Sigmoid colon (tissue), 7 donors: ENCODE measurements at places on chromosomes 1 and 21.

- no peak overlapping the region for H3K27ac ChIP-seq
- no peak for DNase-seq
- no peaks in the 10 kb centered on the region for H3K4me1 ChIP-seq
- H3K4me3 ChIP-seq = no peak overlapping the region
- peaks cover 9% of the 10 kb centered on the region for H3K27me3 ChIP-seq
Measured at GRCh38 chr1:2449636-2450454, 26.2 kb upstream of the PLCH2 start.

DNA sequence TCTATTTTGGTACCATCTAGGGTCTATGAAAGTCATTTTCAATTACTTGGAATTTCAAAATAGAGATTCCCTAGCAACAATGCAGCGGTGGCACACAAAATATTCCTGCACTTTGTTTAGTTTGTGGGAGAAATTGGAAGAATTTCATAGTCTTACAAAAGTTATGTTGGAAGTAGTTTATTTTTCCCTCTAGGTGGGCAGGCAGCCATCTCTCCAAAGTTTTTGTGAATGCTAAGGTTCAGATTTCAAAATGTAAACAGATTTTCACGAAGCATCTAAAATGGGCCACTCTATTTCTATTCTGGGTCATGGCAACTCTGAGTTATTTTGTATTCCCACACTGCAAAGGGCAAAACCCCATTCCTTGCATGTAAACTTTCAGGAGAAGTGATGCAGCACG is 8.0 kb downstream of the SMCP start:
- H3K27ac ChIP-seq = no peak overlapping the region
- no peaks in the 10 kb centered on the region for H3K36me3 ChIP-seq
- H3K27me3 ChIP-seq = no peaks in the 10 kb centered on the region
- DNase-seq = no peak

DNA sequence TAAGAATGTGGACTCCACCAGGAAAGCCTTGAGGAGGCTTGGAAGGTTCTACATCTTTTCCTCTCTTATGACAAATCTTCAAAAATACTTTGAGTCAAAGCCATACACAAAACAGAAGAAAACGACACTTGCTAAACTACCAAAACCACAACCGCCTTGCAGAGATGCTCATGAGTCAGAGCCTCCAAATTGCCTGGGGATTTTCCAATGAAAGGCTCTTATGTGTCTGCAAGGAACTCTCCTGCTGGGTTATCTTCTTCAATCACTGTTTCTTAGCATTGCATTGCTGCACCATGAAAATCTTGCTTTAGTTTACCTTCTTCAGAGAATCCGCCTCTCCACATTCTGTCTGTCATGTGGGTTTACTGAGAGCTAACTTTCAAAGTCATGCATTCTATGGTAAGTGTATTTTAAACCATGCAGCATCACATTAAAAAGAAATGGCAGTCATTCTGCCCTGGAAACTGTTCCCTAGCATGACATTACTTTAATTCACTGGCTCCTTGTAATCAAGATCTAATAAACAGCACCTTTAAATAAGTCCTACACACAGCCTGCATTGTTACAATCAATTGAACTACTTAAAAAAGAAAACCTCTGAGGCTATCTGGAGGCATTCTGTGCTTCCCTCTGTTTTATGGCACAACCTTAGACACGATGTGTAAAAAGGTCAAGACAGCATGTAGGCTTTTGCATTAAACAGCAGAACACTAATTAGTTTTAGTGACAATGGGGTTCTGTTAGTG is 210.0 kb upstream of the FOXD3 start:
- no peaks in the 10 kb centered on the region for H3K36me3 ChIP-seq
- DNase-seq = no peak
- no peak overlapping the region for H3K4me3 ChIP-seq
- no peaks in the 10 kb centered on the region for H3K27me3 ChIP-seq
- no peaks in the 10 kb centered on the region for H3K4me1 ChIP-seq

- H3K27me3 ChIP-seq = no peaks in the 10 kb centered on the region
- H3K27ac ChIP-seq = no peak overlapping the region
- no peaks in the 10 kb centered on the region for H3K36me3 ChIP-seq
- DNase-seq = no peak
Measured at GRCh38 chr1:41533731-41534080, 49.2 kb upstream of the EDN2 start.

DNA sequence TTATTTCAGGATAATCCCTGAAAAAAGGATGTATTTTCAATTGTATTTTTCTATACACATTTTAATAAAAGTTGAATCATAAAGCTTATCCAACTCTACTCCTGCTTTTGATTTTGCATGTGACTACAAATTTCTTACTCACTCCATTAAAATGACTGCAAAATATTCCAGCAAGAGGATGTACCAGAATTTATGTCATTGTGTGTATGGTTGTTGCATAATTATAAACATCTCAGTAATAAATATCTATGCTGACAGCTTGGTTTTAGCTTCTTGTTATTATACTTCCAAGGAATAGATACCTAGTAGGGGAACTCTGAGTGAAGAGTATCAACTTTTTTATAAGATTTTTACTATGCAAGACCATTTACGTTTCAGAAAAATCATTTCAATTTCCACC is 463.2 kb upstream of the RUNX1 start:
- H3K36me3 ChIP-seq = no peaks in the 10 kb centered on the region
- H3K27ac ChIP-seq = no peak overlapping the region
- H3K27me3 ChIP-seq = peaks cover 3% of the 10 kb centered on the region
- H3K4me1 ChIP-seq = no peaks in the 10 kb centered on the region
- H3K4me3 ChIP-seq = no peak overlapping the region

DNA sequence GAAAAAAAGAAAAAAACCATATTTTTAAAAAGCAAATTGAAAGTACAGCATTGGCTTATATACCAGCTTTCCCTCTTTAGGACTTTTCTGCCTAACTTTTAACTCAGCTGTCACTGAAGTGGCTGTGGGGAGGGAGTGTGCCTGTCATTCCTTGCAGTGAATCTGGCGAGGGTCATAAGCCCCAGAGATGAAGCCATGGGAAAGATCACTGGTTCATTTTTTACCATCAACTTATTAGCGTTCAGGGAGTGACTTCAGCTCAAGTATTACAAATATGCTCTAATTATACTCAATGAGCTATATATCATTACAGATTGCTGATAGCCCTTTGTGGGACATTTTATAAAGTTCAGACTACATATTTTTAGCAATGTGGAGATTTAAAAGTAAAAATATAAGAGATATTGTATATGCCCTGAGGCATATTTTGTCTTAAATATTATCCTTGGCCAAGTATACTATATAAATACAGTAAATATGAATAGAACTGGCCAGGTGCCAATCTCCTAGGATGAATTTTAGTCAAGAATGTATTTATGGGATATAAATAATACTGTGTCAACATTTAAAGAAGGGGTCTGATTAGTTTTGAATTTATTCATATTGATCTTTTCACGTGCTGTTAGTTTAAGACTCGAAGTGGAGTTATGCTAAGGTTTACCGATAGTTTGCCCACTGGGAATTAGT is 4.4 kb downstream of the TGFB2 start:
- no peak overlapping the region for H3K4me3 ChIP-seq

DNA sequence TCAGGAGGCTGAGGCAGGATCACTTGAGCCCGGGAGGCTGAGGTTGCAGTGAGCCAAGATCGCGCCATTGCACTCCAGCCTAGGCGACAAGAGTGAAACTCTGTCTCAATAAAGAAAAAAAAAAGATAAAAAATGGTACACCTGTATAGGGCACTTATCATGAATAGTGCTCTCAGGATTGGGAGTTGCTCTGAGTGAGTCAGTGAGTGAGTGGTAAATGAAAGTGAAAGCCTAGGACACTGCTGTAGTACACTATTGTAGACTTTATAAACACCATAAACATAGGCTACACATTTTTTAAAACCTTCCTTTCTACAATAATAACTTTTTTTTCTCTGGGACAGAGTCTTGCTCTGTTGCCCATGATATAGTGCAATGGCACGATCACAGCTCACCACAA is 16.8 kb downstream of the PHTF1 start:
- DNase-seq = no peak
- peaks cover under 1% of the 10 kb centered on the region for H3K4me1 ChIP-seq
- no peak overlapping the region for H3K27ac ChIP-seq
- H3K36me3 ChIP-seq = no peaks in the 10 kb centered on the region

DNA sequence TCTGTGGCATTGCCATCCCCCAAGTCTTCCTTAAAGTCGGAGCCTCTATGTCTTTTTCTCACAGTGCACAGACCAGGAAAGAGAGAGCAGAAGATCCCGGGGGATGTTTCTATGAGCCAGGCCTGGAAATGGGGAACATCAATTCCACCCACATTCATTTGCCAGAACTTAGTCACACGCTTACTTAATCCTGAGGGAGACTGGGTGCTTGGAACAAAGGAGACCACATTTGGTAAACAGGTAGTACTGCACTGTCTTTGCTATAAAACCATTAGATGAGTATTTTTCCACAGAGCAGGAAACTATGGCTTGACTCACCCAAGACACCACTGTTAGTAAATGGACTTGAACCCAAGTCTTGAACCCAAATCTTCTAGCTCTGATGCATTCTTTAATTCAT is 60.7 kb upstream of the CTTNBP2NL start:
- H3K36me3 ChIP-seq = no peaks in the 10 kb centered on the region
- H3K27me3 ChIP-seq = no peaks in the 10 kb centered on the region
- H3K4me1 ChIP-seq = no peaks in the 10 kb centered on the region

DNA sequence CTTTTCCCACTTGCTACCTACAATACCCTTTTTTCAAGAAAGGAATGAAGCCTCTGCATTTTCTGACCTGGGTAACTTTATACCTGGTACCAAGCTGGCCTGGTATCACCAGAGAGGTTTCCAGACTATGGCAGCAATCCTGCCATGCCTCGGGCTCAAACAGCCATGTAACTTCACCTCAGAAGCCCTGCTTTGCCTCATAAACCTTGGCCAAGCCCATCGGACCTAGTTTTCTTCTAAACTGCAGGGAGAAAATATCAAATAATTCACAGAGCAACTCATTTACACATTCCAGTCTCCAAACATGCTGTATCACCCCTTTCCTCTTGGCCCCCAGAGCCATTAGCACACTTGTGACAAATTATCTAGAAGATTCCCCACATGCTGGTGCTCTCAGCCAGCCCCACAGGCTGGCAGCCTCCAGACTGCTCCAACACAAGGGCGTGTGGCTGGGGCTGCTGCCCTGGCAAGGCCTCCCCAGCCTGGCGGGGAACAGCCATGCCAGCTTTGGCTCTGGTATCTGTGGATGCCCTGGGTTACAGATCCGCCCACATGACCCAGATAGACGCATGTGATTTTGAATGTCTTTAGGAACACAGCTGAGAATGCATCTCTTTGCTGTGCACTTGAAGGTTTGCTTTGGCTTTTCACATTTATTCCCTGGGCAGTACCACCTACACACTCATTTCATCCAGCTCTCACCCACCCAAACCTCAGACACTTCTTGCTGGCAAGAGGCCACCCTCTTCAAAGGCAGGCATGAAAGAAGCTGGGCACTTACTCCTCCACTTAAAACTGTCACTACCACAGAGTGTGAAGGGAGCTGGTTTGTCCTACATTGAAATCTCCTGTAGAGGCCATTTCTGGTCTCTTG is 70.0 kb upstream of the BCAR3 start:
- no peak overlapping the region for H3K4me3 ChIP-seq
- H3K27me3 ChIP-seq = no peaks in the 10 kb centered on the region

GRCh38 chr1:57590978-57591377 is 167.1 kb upstream of the DAB1 start:
- no peak for DNase-seq
- no peaks in the 10 kb centered on the region for H3K27me3 ChIP-seq
- H3K27ac ChIP-seq = no peak overlapping the region
- H3K36me3 ChIP-seq = no peaks in the 10 kb centered on the region
- H3K4me3 ChIP-seq = no peak overlapping the region

- H3K4me1 ChIP-seq = peaks cover 47% of the 10 kb centered on the region
- peak overlapping the region; percentile 6 for H3K4me3 ChIP-seq
- H3K27ac ChIP-seq = peak overlapping the region; percentile 91
Measured at GRCh38 chr1:109371341-109371739, 26.4 kb downstream of the SORT1 start.

DNA sequence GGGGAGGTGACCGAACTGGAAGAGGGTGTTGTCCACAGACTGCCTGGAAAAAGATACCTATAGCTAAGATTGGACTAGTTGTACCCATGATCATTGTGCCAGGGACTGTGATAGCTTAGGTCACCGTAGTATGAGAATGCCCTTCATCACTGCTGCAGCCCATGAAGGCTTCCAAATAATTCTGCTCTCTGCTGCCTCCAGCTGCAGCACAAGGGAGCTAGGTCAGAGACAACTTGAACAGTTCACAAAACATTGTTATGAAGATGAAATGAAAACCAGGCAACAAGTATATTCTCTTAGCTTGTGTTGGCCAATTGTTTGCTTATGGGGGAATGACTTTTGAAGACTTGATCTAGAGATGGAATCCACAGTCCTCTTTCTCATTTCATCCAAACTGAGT is 246.7 kb downstream of the MRPL39 start:
- H3K27me3 ChIP-seq = no peaks in the 10 kb centered on the region
- H3K4me3 ChIP-seq = no peak overlapping the region
- DNase-seq = no peak
- H3K4me1 ChIP-seq = no peaks in the 10 kb centered on the region
- H3K27ac ChIP-seq = no peak overlapping the region

DNA sequence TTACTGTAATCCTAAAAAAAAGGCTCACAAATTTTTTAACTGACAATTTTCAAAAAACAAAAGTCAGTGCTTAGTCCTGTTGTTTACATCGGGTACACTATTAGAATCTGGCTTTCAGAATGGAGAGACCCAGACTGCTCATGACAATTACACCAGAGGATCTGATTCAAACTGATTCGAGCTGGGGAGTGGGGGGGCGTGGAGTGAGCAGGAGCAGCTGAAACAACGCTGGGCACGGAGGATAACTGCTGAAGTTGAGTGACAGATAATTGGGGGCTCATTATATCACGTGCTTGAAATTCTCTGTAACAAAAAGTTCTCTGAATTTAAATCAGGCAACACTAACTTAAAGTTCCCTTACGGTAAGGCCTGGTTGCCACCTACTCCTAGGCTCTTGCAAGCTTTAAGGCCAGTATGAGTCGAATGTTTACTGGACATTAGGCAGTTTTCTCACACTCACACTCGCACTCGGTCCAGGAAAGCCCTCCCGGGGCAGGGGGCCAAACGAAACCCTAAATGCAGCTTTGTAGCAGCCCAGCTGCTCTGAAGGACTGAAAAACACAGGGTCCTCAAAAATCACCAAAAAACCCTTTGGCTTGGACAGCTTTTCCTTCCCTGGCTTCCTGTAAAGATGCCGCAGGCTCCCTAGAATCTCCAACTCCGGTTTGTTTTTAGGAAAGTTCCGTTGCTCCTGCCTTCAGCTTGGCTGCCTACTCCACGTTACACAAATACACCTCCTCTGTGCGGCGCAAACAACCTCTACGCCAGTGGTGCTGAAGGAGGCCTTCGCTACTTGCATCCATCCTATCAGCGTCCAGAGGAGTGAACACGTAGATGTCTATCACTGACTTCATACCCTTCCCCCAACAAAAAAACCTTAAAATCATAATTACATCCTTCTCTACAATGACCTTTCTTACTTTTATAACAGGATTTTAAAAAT is 42.9 kb downstream of the CAPZB start:
- peaks cover 100% of the 10 kb centered on the region for H3K4me1 ChIP-seq
- no peaks in the 10 kb centered on the region for H3K27me3 ChIP-seq
- H3K27ac ChIP-seq = peak overlapping the region; percentile 85
- H3K4me3 ChIP-seq = no peak overlapping the region
- DNase-seq = peak; percentile 90
